ENCODE measurements at places on chromosomes 16 and 17.
A peak's percentile ranks its signal among the peaks of the same experiment; 100 is the strongest.

- peak; percentile 75 for DNase-seq
These were observed 346 bp upstream of the SLC43A2 start for GRCh38 chr17:1628856-1629503.

- no peak for DNase-seq
These were observed 24.6 kb upstream of the GUCY2D start for GRCh38 chr17:7977805-7978204.

- no peak for DNase-seq
These were observed 26.8 kb downstream of the ITGAM start for GRCh38 chr16:31286421-31287032.

- DNase-seq: peak; percentile 70
These were observed at the start of gene NUTF2 for GRCh38 chr16:67846320-67847063. Gene NUTF2 (plus strand): TSS chr16:67846933. CDS start chr16:67865131, 18,198 bp downstream.

DNA sequence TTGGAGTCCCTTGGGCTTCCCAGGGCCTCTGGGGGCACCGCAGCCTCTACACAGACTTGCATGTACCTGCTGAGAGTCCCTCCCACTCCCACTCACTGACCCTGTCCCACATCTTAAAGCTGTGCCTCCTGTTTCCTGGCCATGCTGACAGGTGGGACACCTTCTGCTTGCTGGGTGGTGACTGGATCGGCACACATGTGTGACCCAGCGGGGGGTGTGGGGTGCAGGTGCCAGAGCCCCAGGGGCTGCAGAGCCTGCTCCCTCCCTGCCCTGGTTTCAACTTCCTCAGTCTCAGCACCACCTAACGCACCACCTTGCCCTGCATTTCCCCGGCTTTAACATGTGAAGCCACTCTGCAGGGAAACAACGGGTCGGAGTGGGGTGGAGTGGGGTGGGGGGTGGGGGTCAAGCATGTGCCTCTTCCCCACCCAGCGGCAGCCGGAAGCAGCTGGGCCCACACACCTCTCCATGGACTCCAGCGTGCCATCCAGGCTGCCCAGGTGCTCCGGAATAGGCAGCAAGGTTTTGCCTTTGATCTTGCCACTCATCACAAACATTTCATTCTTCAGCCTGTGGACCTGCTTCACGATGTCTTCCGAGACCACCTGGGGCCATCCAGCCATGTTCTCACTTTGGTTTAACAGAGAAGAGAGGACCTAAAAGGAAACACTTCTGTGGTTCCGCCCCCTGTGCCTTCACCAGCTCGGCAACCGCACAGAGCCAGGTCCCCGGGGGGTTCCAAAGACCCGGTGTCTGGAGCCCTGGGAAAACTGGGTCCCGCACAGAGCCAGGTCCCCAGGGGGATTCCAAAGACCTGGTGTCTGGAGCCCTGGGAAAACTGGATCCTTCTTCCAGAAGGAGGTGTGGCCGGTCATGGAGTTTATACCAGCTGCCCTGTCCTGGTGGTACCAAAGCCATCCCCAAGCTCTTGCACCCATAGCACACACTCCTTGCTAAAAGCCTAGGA lies 4.7 kb downstream of the DNAH17 start:
- no peak for DNase-seq

- no peak for DNase-seq
These were observed 73.3 kb downstream of the KIF2B start for GRCh38 chr17:53896047-53896446.

DNA sequence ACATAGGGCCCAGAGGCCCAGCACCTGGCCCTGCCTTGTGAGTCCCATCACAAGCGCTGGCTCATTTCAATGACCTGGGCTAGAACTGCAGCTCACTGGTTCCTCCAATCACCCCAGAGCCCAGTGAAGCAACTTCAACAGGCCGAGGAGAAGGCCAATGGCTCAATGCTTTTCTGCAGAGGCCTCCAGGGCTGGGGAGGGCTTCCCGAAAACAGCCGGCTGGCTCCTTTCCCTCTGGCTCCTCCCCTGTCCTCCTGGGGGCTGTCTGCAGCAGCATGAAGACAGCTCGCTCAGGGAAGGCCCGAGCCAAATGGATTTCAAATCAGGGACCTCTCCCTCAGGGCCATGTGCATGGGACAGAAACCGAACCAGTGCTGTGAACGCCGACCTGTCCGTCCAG lies 121.6 kb downstream of the ZNF423 start:
- no peak for DNase-seq

GRCh38 chr17:6577686-6578263 lies 21.4 kb upstream of the PITPNM3 start:
- no peak for DNase-seq

DNA sequence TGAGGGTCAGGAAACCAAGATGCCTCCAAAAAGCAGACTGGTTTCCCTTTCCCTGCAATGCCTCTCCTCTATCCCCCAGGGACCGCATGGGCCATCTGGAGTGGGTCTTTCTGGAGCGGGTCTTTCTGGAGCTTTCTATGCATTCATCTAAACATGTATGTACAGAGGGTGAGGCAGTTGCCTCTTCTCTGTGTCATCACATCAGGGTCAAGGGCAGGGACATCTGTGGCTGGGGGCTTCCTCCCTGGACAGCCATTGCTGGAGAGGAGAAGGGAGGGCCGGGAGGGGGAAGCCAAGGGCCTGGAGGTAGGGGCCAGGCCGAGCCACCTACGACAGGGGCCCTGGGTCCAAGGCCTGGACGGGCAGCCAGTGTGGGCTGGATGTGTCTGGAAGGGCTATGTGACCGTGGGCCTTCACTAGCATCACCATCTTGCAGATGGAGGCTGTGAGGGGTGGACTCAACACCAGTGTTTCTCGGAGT lies 840 bp downstream of the ADCY7 start:
- DNase-seq: no peak

DNA sequence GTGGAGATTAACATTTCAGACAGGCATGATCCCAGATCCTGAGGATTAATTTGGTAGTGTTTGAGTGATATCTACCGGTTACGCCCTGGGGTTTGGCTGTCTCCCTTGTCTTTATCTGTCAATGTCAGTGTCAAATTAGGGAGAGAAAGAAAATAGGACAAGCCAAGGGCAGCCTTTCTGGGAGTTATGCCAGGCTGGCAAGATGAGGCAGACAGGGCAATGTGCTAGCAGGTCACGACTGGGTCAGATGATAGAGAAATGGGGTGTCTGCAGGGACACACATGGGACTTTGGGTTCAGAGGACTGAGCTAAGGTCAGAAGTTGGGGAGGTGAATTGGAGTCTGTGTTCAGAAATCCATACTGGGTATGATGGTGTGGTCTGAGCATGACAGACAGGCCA lies 27.4 kb upstream of the LYRM9 start:
- no peak for DNase-seq

- DNase-seq: no peak
These were observed 486.7 kb upstream of the SALL1 start for GRCh38 chr16:51637770-51638094.

- no peak for DNase-seq
These were observed 15.3 kb downstream of the CORO7 start for GRCh38 chr16:4401094-4401501.
